ENCODE measurements at places on chromosomes 3 and 15.

- DNase-seq, result no peak
Measured at GRCh38 chr3:192275741-192276355, 451.5 kb downstream of the FGF12 start.

DNA sequence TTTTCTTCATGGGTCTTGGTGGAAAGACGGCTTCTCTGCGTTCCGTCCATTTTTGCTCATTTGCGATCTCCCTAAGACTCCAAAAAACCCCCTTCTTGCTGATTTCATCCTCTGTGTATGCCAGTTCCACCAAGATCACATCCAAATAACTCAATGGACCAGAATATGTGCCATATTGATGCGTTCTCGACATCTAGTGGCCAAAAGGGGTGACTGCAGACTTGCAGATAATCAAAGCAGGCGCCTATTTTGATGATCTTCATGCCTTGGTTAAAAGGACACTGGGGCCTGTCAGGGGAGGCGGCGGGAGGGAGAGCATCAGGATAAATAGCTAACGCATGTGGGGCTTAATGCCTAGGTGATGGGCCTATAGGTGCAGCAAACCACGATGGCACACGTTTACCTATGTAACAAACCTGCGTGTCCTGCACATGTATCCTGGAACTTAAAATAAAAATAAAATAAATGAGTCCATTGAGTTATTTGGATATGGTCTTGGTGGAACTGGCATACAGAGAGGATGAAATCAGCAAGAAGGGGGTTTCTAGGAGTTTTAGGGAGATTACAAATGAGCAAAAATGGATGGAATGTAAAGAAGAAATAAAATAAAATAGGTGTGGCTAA is 104.2 kb upstream of the RAD18 start:
- DNase-seq, result no peak

DNA sequence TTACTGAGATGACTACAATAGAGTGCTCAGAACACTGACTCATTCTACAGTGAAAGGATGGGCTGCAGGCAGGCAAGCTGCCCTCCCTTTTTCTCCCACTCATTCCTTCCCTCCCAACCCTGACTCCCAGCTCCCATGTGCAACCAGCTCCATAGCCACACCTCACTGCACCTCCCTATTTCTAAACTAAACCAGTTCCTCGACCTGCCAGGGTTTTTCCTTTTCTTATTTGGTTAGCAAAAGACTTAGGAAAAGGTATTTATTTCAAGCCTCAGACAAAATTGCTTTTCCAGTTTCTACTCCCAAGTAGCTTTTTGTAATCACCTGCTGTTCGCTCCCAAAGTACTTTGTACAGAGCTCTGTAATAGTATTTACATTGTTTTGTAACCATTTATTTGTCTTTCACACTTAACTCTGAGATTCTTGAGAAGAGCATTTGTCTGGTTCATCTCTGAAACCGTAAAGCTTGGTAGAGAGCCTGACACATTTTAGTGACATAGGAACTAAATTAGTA is 2.2 kb downstream of the AADAC start:
- no peak for DNase-seq

DNA sequence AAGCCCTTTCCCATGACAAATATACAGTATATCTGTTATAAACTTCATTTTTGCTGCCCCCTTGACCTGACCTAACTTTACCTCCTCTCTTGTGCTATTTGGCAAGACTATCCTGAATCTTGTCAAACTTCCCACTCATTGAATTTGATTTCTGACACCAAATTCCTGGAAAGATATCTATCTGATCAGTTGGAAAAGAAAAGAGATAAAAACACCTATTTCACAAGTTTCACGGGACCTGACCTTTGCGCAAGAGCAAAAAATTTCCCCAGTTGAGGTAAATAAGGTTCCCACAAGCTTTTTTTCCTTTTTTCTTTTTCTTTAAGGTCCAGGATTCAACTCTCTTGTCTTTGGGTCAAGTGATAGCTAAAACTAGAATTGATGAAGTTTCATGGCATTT is 189.2 kb upstream of the LPP start:
- no peak for DNase-seq

DNA sequence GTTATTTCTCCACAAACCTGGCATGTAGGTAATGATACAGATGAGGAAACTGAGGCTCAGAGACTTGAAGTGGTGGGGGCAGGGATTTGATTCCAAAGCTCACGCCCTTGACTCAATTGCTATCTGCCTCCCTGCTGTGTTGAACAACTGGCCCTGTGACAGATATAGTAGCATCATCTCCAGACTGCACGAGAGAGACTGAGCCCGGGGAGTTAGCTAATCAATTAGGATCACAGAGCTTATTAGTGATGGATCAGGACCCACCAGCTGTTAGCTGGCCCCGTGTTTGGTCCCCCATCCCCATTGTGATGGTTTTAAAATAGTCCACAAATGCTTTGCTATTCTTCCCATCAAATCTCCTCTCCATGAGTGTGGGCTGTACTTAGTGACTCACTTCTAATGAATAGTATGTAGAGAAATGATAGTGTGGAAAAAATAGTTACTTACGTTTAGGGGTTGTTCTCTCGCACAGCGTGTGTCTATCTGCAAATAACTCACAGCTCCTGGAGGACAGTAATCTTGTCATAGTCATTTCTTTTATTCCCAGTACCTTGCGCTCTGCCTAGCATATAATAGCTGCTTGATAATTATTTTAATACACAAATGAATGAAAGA is 74.4 kb upstream of the KLF13 start:
- DNase-seq, result no peak

DNA sequence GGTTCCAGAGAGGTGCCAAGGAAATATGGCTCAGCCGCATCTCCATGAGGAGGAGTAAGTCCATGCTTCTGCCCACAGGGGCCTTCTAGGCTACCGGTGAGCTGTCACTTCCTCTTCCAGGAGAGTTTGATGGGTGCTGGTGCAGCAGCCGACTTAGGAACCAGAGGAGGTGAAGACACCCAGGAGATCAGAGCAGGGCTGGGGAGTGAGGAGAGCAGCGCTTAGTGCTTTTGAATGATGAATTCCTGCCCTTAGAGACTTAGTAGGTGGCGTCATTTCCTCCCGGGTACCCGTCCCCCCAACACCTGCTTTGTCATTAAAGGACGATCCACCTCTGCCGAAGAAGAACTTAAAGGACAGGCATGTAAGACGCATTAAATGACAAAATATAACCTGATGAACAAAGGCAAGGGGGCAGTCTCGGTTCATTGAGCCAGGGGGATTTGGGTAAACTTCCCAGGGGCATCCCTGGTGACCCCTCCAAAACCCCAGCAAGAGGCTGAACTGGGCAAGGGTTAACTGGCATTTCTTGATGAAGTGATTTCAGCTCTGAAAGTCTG is 67.6 kb downstream of the HES1 start:
- DNase-seq, result no peak

DNA sequence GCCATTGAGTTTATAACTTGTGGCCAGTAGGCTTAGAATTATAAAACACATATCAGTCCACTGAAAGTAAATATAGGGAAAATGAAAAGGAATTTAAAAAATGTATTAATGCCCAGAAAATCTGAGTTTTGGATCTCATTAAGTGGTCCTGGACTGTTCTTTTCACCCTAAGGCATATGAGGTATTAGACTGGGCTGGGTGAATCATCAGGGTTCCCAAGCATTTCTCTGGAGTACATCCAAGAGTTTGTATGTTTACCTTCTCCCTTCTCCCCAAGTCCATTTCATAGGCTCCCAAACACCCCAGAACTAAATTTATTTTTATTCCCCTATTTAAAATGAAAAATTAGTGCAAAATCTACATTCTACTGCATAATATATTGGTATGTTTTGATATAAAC is 31.9 kb upstream of the SPTSSB start:
- no peak for DNase-seq
